ENCODE measurements at places on chromosomes 7 and 10.

DNA sequence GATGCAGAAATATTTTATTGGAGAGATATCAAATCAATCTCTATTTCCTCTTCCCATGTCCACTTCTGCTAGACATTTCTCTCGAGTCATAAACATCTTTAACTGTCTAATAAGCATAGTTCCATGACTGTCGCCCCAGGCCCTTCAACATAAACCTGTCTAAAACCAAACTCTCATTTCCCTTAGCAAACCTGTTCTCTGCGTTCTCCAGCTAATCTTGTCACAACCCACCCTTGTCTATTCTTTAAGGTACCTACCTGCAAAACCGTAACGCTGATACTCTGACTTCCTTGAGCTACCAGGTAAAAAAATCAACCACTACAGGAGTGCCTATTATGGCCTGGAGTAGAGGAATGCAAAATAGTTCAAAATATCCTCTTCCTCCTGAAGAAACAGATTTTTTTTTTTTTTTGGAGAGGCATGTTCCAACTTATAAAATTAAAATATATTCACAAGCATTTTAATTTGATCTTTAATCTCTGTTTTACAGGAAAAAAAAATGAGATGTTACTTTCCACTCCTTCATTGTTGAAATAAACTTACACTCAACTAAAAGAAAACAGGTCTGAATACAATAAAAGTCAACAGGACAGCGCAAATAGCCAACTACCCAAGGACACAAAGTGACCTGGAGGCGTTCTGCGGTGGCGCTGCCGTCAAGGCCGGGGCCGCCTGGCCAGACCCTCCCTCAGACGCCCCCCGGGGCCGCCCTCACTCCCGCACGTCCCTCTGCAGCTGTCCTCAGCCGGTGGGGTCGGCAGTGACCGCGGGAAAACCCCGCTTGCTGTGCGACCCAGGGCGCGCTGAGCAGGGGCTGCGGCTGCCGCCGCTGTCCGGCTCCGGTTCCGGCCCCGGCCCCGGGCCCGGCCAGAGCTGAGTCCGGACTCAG lies 765 bp downstream of the SLC25A40 start:
- H3K4me1 ChIP-seq: peaks cover 35% of the 10 kb centered on the region
- peaks cover 4% of the 10 kb centered on the region for H3K27me3 ChIP-seq
- peak; percentile 73 for DNase-seq
- peak overlapping the region; percentile 98 for H3K4me3 ChIP-seq
- H3K27ac ChIP-seq: peak overlapping the region; percentile 76
- H3K36me3 ChIP-seq: peaks cover 55% of the 10 kb centered on the region

GRCh38 chr10:72587568-72587967 lies 38.3 kb downstream of the MICU1 start:
- H3K4me3 ChIP-seq: no peak overlapping the region
- no peak for DNase-seq
- H3K27ac ChIP-seq: peak overlapping the region; percentile 40

DNA sequence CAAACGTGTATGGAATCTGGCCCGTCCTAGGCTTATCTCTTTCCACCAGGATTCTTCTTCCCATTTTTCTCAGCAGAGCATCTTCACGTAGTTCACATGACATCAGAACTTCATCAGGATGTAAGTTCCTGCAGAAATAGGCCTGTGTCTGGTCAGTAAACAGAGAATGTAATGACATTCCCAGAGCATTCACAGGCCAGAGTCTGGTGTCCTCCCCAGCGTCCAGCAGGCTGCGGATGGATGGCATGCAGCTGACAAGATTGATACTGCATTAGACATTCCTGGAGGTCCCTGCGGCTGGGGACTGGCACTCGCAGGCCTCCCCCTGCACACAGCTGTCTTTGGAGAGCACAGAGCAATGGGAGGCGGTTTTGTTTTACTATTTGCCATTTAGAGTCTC lies 28.7 kb downstream of the MGMT start:
- peaks cover 3% of the 10 kb centered on the region for H3K27me3 ChIP-seq
- H3K27ac ChIP-seq: no peak overlapping the region
- H3K4me3 ChIP-seq: no peak overlapping the region
- H3K4me1 ChIP-seq: peaks cover 33% of the 10 kb centered on the region

DNA sequence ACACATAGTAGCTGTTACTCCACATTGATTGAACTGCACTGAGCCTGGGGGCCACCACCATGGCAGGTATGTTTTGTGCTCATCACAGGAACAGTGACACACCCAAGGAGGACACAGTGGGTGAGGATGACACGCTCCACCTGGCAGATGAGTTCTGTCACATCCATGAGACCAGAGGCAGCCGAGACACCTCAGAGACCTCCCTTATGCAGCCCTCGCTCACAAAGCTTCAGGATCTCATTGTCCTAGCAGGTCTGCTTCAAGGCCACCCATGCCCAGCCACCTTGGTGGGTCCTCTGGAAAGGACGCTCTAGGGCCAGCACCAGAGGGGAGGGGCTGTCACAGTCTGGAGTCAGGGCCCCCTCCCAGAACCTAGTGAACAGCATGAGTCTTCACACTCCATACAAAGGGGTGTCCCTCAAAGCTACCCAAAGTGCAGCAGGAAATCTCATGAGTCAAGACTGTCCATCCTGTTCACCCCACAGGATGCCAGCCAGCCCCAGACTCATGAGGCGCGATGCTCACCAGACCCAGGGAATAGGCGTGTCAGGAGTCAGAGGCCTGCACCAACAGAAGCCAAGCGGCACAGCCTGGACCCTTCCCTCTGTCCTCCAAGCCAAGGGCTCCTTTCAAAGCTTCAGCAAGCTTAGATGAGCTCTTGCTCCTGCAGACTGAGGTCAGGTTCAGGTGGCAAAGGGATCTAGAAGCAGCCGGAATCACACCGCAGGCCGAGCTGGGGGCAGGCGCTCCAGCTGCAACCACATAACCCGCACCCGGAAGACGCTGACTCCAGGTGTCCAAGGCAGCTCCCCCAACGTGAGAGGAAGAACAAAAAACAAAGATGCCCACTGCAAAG lies 9.6 kb downstream of the FAM53B start:
- H3K27me3 ChIP-seq: peaks cover 3% of the 10 kb centered on the region
- H3K27ac ChIP-seq: peak overlapping the region; percentile 93
- no peak overlapping the region for H3K4me3 ChIP-seq
- H3K4me1 ChIP-seq: peaks cover 74% of the 10 kb centered on the region

DNA sequence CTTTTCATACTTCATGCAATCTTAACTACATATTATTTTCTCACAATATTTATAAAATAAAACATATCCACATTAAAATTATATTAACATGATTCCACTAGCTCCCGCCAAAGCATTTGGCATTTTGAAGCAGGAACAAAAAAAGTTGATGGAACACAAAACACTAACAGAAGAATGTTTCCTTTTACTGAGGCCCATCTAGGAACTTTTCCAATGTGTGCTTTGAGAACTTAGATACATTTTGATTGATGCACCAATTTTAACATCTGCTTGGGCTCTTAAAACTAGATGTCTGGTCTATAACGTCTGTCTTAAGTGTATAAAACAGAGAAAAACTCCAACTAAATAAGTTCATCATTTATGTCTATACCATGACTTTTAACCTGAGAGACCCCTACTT lies 1214.8 kb downstream of the SORCS1 start:
- peaks cover 3% of the 10 kb centered on the region for H3K27me3 ChIP-seq
- H3K27ac ChIP-seq: no peak overlapping the region
- H3K4me3 ChIP-seq: no peak overlapping the region
- no peak for DNase-seq
- no peaks in the 10 kb centered on the region for H3K36me3 ChIP-seq

DNA sequence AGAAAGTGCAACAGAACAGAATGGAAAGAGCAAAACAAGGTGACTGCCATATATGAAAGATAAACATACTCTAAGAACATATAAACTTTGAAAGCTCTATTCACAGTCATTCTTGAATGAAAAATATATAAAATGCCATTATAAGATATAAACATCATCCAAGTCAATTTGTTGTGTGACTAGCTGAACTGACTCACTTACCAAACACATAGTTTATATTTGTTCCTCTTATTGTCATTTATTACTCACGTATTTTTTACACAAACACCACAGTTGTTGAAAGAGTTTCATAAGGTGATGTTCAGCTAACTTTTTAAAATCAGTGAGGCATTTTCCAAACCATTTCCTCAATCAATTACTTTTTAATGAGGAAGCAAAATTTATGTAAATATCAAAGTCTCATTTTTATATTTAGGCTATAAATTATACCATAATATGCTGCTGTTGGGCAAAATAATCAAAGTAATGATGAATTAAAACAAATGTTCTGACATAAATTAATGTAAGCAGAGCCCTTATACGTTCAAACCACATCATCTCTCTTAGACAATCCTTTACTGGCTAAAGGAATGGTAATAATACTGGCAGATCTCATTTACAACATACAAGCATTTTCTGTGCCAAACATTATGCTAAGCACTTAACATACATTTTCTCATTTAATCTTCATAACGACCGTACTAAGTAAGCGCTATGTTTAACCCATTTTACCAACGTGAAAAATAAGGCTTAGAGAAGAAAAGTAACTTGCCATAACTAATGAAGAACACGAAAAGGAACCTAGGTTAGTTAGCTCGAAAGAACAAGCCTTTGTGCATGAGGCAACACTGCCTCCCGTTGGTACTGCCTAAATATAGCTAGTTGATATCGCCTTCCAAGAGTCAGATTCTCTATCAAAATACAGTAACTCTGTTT lies 7.3 kb downstream of the LRRN3 start:
- H3K36me3 ChIP-seq: no peaks in the 10 kb centered on the region
- DNase-seq: peak; percentile 26
- H3K27me3 ChIP-seq: no peaks in the 10 kb centered on the region
- no peak overlapping the region for H3K4me3 ChIP-seq
- no peak overlapping the region for H3K27ac ChIP-seq

GRCh38 chr7:122364761-122365280 lies 60.3 kb upstream of the FEZF1 start:
- no peak overlapping the region for H3K4me3 ChIP-seq
- no peak for DNase-seq
- H3K36me3 ChIP-seq: no peaks in the 10 kb centered on the region
- no peak overlapping the region for H3K27ac ChIP-seq
- peaks cover 22% of the 10 kb centered on the region for H3K4me1 ChIP-seq

GRCh38 chr7:137985897-137986251 lies 16.0 kb downstream of the CREB3L2 start:
- peaks cover 9% of the 10 kb centered on the region for H3K4me1 ChIP-seq
- H3K27ac ChIP-seq: peak overlapping the region; percentile 91
- H3K4me3 ChIP-seq: no peak overlapping the region
- peaks cover 3% of the 10 kb centered on the region for H3K27me3 ChIP-seq

GRCh38 chr7:143452495-143452894 lies 9.2 kb downstream of the TAS2R60 start:
- no peak overlapping the region for H3K27ac ChIP-seq
- no peak for DNase-seq
- no peak overlapping the region for H3K4me3 ChIP-seq
- H3K4me1 ChIP-seq: no peaks in the 10 kb centered on the region
- H3K36me3 ChIP-seq: no peaks in the 10 kb centered on the region

GRCh38 chr7:68185631-68186456 lies 1189.2 kb downstream of the TYW1 start:
- H3K4me1 ChIP-seq: no peaks in the 10 kb centered on the region
- H3K27me3 ChIP-seq: peaks cover 6% of the 10 kb centered on the region
- H3K27ac ChIP-seq: peak overlapping the region; percentile 64

DNA sequence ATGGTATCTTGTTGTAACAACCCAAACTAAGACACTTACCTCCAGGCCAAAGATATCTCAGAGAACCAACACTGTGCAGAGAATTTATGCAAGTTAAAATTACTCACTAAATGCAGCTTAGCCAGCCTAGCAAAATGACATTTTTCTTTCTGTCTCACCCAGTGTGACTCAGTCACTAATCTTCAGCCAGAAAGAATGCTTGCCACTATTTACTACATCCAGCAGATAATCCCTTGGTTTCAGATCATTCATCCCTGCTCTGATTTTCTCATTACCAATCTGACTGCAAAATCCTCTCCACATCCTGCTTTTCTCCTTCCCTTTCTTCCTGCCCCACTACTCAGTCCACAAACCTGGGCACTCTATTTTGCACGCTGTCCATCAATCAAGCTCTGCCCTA lies 93.5 kb upstream of the NEBL start:
- peaks cover 18% of the 10 kb centered on the region for H3K4me1 ChIP-seq
- H3K36me3 ChIP-seq: no peaks in the 10 kb centered on the region
- H3K27me3 ChIP-seq: no peaks in the 10 kb centered on the region
- no peak for DNase-seq
- peak overlapping the region; percentile 2 for H3K27ac ChIP-seq

GRCh38 chr10:86258941-86259340 lies 107.7 kb downstream of the GRID1 start:
- peaks cover 12% of the 10 kb centered on the region for H3K4me1 ChIP-seq
- H3K36me3 ChIP-seq: no peaks in the 10 kb centered on the region
- DNase-seq: no peak
- H3K27me3 ChIP-seq: peaks cover 25% of the 10 kb centered on the region
- H3K27ac ChIP-seq: no peak overlapping the region
- H3K4me3 ChIP-seq: no peak overlapping the region

DNA sequence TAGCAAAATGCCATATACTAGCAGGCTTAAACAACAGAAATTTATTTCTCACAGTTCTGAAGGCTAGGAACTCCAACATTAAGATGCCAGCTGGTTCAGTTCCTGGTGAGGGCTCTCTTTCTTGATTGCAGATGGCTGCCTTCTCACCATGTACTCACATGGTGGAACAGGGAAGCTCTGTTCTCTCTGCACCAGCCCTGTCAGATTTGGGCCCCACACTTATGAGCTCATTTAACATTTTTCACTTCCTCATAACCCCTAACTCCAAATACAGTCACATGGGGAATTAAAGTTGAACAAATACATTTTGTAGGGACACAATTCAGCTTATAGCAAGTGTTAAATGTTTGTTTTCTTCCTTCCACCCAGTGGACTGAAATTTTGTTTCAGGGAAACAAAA lies 218.6 kb upstream of the TAC1 start:
- H3K27me3 ChIP-seq: peaks cover 6% of the 10 kb centered on the region
- peaks cover 8% of the 10 kb centered on the region for H3K4me1 ChIP-seq
- no peak for DNase-seq
- H3K36me3 ChIP-seq: no peaks in the 10 kb centered on the region

GRCh38 chr7:128006550-128007302 lies 24.5 kb downstream of the LRRC4 start:
- peaks cover 4% of the 10 kb centered on the region for H3K27me3 ChIP-seq
- H3K36me3 ChIP-seq: no peaks in the 10 kb centered on the region
- H3K27ac ChIP-seq: peak overlapping the region; percentile 58
- peaks cover 30% of the 10 kb centered on the region for H3K4me1 ChIP-seq
- DNase-seq: no peak
- no peak overlapping the region for H3K4me3 ChIP-seq

- peaks cover 10% of the 10 kb centered on the region for H3K27me3 ChIP-seq
- peak overlapping the region; percentile 89 for H3K4me3 ChIP-seq
- no peak overlapping the region for H3K27ac ChIP-seq
These were observed 53.8 kb downstream of the KCTD7 start for GRCh38 chr7:66682350-66683093.
